ENCODE measurements at places on chromosomes 11 and 22.

DNA sequence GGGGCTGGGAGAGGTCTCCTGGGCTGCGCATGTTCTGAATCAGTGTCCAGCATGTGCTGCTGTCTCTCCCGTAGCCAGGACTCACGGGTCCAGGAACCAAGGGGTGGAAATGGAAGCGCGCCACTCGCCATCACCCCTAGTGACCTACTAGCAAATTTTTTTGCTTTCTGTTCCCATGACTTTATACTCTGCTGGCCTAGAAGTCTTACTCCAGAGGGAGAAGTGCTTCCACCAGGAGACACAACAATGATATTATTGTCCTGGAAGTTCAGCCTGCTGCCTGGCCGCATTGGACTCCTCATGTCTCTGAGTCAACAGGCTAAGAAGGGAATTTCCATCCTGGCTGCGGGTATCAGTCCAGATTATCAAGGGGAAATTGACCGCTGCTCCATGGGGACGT lies 729.7 kb downstream of the BRD1 start:
- DNase-seq: no peak

GRCh38 chr11:85737738-85738137 lies 51.7 kb upstream of the CCDC89 start:
- no peak for DNase-seq

DNA sequence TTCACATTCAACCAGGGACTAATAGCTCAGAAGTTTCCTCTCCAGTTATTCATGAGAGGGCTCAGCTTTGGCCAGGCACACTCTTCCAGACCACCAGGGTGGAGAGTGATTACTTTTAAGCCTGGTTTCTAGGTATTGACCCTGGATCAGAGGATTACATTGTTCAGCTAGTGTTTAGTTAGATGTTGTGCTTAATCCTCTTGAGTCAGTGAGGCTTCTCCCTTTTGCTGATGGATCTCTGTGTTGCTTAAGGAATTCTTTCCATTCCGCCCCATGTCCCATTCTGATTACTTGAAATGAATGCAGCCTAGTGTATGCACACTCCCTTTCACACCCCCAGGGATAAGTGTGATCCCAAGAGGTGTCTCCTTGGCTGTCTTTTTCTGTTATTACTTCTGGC lies 271.7 kb upstream of the ANO5 start:
- no peak for DNase-seq

GRCh38 chr22:49432897-49433443 lies 394.7 kb downstream of the BRD1 start:
- DNase-seq: no peak

GRCh38 chr11:63985812-63986155 lies 454 bp upstream of the OTUB1 start:
- DNase-seq: no peak

DNA sequence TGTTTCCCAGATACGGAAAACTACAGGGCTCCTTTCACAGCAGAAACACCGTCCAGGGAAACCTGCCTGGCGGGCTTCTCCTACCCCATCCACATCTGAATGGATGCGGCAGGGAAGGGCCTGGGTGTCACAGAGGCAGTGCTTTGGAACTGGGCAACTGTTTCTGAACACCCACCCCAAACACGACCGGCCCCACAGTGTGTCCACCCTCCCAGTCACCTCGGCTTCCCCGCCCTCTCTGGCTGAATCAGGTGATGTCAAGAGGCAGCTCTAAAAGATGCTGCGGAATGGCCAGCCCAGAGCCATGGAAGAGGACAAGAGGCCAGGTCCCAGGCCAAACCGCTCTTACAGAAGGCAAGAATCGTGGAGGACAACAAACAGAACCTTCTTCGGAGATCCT lies 22.0 kb downstream of the IFT27 start:
- DNase-seq: no peak

DNA sequence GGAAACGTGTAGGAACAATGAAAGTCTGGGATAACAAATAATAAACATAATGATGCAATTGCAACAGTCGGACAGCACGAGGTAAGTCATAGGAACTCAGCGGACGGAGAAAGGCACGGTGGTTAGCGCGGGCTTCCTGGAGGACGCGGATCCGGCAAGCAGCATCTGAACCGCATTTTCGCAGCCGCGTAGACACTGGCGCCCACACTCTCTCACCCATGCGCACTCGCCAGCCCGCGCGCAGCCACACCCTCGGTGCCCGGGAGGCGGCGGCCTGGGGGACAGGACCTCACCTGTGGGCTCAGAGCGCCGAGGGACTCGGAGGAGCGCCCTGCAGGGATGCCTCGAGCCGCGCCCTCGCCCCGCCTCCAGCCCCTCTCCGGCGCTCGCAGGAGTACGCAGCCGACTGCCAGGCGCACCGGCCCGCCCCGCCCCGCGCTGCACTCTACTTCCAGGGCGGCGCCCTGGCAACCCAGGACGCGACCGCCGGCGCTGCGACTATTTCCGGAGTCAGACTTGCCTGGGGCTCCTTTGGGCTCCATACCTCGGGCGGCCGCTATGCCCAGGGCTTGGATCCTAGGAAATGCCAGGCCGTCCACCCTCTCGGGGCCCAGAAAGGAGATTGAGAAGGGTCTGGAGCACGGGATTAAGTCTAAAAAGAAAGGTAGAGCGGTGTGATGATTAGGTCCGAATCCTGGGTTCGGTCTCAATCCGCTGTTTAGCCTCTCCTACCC lies at the start of gene TTLL1:
TTLL1 (minus strand) TSS at position 408 of the 734 bp plus-strand sequence. CDS start 13,805 bp downstream, outside the sequence.
- peak; percentile 50 for DNase-seq

- DNase-seq: no peak
These were observed 42.2 kb upstream of the PRDM11 start for GRCh38 chr11:45104006-45104789.

DNA sequence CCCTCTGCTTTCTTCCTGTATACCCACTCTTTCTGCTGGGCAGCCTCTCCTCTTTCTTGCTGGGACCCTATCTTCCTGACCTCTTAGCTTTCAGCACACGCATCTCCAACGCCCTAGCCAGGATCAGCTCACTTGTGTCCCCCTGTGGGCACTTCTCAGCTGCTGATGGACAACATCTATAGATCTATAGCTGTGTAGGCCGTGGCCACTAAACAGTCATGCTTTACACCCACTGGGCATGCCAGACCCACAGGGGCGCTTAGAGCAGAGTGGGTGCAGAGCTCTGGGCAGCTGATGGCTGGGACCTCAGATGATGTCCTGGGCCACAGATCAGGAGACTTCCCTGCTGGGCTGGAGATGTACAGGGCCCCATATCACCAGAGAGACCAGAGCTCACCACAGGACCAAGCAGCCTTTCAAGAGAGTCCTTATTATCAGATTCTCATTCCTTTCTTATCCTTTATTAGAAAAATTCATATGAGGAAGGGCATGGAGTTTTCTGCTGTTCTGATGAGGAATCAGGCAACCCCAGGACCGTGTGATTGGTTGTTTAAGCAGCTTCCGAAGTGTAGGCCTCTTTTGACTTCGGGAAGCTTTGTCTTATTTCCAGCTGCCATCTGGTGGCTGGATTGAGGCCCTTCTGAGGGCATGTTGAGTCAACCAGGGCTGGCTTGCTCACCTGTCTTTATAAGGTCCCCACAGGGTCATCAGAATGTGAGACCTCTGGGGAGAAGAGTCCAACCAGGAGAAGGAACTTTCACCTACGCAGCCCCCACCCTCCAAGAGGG lies 60.5 kb downstream of the OSBP2 start:
- DNase-seq: no peak

- no peak for DNase-seq
These were observed 263 bp downstream of the EHD1 start for GRCh38 chr11:64878223-64878493.

All from SIG-M5 (cell line).